ENCODE measurements at places on chromosomes 2 and 18.

GRCh38 chr2:127707890-127708648, 6.8 kb downstream of the SFT2D3 start:
- DNase-seq: no peak

- DNase-seq: no peak
Observed at GRCh38 chr2:201008296-201008829, 44.9 kb upstream of the ORC2 start.

DNA sequence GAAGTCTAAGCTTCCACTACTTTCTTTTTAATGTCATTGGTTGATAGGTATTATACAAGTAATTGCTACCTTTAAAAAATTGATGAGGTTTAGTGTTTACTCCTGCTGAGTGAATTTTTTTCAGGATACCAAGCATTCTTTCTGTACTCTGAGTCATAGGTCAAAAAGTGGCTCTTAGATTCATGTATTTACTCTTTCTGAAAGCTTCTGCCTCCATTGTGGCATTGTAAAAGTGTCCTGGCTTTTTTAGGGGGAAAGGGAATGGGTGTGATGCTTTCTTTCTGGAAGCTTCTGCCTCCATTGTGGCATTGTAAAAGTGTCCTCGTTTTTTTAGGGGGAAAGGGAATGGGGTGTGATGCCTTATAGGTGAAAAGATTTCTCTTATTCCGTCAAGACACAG, 286.5 kb downstream of the LPIN1 start:
- no peak for DNase-seq

- DNase-seq: no peak
Observed at GRCh38 chr2:17617955-17618354, 77.5 kb downstream of the VSNL1 start.

DNA sequence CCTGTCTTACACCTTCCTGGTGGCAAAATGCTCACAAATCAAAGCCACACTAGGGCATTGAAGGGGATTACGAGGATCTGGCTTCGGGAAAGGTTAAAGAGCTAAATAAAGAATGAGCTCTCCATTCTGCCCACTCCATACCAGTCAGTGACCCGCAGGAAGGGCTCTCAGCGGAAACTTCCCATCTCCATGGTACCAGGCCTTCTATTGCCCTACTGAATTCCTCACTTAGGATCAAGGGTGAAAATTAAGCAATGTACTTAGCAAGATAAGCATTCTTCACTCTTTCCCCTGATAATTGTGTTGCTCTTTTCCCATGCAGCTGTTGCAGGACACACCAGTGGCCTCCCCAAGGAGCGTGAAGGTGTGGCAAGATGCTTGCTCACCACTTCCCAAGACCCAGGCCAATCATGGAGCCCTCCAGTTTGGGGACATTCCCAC, 75.6 kb upstream of the TTC39C start:
- DNase-seq: no peak

GRCh38 chr2:104863146-104863467, 9.2 kb downstream of the POU3F3 start:
- DNase-seq: no peak

DNA sequence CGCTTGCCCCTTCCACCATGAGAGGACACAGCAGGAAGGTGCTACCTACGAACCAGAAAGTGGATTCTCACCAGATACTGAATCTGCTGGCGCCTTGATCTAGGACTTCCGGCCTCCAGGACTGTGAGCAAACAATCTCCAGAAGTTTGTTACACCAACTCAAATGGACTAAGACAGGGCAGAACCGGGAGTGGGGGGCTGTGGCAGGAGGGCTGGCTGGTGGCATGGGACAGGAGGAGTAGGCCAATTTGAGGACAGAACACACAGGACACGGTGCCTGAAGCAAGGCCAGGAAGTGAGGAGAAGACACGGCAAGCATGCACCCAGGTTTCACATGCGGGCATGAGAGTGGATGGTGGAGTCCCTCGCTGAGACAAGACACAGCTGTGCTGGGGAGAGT, 40.1 kb downstream of the CRACDL start:
- DNase-seq: no peak

GRCh38 chr18:74567822-74568221, 29.8 kb upstream of the ZNF407 start:
- DNase-seq: no peak

DNA sequence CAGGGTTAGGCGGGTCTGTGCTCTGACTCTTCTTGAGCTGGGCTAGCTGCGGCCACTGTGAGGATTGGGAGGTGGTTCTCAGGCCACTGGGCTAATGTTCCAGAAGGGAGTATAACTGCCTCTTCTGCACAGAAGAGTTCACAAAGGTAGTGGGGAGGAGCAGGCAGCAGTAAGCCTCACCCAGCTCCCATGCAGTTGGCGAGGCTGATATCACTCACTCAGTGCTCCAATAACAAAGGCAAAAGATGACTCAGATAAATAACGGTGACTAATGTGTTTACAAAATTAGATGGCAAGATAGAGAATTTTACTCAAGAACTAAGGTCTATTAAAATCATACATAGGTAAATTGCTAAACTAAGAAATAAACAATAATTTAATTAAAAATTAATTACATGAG, 174.2 kb upstream of the TMEM200C start:
- no peak for DNase-seq

DNA sequence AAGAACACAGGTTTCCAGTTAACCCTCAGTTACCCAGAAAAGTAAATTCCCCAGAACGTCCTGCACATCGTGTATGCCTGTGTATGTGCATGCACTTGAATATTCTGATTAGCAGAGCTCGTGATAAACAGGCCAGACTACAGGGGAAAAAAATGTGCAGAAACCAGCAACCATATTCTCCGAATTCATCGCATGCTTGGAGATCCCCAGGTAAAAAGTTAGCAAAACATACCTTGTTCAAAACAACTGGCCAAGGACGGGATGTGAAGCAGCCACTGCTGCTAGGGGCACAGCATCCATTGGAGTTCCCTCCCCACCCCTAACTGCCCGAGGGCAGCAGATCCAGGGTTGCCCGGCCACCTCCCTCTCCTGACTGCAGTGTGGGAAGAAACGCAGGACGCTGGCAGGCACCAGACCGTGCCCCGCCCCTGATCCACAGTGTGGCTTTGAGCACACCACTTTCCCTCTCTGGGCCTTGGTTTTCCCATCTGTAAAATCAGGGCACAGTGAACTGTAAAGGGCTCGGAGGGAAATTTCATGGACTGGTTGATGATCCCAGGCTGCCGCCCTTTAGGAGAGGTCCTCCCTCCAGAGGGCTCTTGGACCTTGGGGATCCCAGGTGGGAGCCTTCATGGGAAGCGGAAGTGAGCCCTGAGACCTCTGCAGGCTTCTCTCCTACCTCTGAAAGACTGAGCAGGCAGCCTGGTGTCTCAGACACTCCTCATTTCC, 11.9 kb upstream of the ARID5A start:
- no peak for DNase-seq

GRCh38 chr2:214575465-214575864, 164.6 kb downstream of the VWC2L start:
- no peak for DNase-seq

- DNase-seq: no peak
Observed at GRCh38 chr2:233674995-233675394, 3.3 kb downstream of the UGT1A9 start.

GRCh38 chr2:222504719-222505118, 80.4 kb downstream of the SGPP2 start:
- DNase-seq: no peak

DNA sequence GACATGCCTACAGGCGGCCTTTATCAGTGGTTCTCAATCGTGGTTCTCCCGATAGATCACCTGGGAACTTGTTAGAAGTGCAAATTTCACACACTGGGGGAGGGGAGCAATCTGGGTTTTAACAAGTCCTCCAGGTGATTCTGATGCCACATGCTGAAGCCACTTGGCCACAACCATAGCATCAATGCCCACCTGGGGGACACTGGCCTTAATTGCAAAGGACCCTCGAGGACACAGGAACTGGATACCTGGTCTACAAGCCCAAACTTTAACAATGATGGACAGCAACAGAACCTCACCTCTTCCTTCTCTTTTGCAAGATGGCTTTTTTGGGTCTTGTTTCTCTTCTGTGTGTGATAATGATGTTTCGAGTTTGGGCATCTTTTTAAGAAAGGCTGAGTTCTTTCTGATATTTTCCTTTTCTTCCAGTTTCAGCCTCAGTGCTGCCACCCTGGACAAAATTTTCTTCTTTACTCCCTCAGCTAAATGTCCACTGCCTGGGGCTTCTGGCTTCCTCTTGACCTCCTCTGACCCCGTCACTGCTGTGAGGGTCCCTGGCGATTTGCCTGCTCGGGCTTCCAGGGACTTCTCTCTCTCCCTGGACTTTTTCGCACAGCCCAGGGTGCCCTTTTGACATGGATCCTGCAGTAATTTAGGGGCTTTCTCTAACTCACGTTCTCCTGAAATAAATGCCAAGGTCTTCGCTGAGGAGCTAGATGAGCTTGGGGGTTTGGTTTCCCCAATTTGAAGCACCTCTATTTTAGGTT, 94.2 kb downstream of the ALPK2 start:
- DNase-seq: no peak

- no peak for DNase-seq
Observed at GRCh38 chr2:113273027-113273551, 5.6 kb downstream of the PAX8 start.

DNA sequence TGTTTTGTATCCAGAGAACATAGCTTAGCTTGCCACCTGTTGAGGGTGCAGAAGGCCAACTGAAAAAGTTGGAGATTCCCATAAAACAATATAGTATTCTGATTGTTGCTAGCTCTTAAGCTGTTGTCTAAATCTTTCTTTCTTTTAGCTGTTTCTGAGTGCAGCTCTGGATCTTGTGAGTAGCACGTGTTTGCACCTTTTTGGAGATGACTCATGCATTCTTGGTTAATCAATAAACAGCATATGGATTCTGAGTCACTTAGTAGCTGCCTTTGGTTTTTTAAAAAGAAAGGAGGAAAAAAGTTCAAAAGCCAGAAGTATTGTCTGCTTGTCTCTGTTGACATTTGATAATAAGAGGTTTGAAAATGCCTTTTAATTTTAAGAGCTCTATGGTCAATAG, 483.0 kb upstream of the FSIP2 start:
- no peak for DNase-seq

- no peak for DNase-seq
Observed at GRCh38 chr2:148603562-148603920, 41.0 kb upstream of the EPC2 start.

DNA sequence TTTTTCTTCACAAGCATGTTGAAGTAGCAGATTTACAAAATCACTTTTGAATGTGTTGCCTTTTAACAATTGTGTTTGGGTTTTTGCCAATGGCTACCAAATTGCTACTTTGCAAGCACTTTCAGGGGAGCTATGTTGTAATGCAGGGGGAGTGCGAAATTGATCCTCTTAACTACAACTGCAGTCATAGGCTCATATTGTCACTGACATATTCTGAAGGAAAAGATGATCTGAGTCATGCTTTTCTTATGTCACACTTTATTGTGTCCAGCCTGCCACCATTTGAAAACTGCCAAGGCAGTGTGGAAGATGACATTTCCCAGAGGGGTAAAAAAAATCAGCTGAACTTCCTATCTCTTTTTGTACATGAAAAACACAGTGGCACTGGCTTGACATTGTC, 74.9 kb downstream of the GPD2 start:
- DNase-seq: no peak

GRCh38 chr2:7004636-7005035, 87.4 kb downstream of the RNF144A start:
- no peak for DNase-seq

GRCh38 chr2:46296216-46296839, 879 bp upstream of the EPAS1 start:
- peak; percentile 89 for DNase-seq

DNA sequence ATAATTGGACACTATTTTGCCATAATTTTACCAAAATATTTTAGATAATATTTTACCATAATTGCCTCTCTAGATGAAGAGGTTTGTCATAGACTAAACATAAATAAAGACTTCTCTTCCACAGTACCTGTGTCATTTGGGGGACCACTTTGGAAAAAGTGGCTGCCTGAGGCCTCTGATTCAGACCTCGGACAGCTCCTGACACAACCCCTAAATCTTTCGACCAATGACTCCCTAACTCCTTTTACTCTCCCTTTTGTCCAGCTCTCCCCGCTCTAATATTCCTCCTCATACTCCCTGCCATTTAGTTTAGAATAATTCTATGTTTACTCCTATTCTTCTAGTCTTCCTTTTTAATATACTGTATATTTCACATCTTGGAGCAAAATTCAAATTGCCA, 36.0 kb upstream of the UBE2E3 start:
- no peak for DNase-seq

DNA sequence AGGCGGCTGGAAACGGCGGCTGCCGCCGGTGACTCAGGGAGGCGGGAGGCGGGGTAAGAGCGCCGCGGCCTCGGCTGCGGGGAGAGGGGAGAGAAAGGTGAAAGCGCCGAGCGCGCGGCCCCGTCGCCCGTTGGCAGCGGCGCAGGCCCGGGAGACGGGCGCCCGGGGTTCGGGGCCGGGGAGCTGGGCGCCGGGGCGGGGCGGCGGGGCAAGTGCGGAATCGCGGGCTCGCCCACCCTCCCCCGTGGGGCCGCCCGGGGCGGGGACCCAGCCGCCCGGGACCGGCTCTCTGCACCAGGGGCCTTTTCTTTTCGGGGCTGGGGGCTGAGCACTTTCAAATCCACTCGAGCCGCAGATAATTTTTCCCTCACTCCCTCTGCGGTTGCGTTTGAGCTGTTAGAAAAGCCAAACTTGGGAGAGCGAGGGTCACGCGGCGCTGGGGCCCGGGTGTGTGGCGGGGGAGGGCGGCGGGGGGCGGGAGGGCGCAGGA, 266 bp downstream of the KDM3A start:
- no peak for DNase-seq

- no peak for DNase-seq
Observed at GRCh38 chr2:215624423-215624829, 188.6 kb upstream of the FN1 start.

DNA sequence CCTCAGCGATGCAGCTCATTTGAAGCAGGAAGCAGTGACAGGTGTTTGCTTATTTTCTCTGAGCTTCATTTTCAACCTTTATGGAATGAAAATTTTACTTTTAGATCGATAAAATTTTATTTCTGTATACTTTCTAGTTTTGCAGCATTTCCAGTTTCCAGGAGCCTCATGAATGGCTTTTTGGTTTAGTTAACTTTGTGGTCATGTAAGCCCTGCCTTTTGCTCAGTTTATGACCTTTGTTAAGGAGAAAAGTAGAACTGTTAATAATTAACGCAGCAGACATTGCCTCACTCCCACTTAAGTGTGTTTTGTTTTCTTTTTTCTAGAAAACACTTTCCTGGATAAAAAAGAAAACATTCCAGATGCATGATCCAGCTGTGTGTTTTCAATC, 4.4 kb upstream of the FARP2 start:
- no peak for DNase-seq

Measured in spleen (tissue), 13 donors.